ENCODE measurements at places on chromosomes 3 and 15.

GRCh38 chr15:31324806-31325594, 1.6 kb upstream of the KLF13 start:
- DNase-seq: no peak

DNA sequence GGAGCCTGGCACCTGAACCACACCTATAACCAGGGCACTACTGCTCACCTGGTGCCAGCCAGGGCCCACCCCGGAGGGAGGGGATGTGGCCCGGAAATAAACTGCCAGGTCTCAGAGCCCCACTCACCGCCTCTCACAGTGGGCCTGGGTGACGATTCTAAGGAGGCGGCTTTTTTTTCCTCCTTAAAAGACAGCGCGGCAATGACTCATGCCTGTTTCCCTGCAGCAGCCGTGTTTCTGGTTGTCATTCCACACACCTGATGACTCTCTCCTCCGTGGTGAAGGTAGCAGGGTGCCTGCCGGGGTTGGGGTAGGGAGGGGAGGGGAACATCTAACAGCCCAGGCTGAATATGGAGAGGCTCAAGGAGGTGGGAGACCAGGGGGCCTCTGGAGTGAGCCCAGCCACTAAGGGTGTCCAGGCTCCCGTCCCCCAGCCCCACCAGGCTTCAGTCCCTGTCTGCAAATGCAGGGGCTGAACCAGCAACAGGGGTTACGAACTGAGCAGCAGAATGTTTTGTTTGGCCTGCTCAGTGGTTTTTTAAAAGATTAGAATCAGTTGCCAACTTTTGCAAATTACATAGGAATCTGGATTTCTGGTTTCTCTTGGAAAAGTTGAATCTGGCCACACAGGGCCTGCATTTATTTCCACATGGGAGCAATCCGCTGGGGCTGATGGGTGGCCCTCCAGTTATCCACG, 127.3 kb upstream of the LINGO1 start:
- DNase-seq: no peak

DNA sequence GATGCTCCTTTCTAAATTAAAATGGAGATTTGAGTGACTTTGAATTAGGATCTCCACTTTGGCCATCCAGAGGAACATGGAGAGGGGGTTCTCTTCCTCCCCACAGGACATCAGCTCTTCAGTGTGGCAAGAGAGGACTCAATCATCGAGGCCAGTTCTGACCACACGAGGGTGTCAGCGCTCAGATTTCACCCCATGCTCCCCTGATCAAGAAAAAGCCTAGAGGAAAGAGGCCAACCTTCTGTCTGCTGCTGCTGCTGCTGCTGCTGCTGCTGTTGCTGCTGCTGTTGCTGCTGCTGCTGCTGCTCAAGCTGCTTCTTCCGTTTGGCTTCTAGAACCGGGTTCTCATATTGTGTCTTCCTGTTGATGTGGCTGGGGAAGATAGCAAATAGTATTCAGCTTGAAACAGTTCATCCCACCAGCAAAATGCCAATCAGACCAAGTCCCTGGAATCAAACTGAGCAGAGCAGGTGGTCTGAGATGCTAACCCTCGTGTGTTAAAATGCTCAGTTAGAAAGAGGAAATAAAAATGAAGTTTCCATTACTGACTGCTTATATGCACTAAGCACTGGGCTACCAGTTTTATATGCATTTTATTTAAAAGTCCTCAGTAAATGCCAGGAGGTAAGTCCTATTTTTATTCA, 599.0 kb downstream of the MAGI1 start:
- no peak for DNase-seq

- DNase-seq: no peak
Observed at GRCh38 chr3:53071882-53072431, 26.1 kb upstream of the SFMBT1 start.

DNA sequence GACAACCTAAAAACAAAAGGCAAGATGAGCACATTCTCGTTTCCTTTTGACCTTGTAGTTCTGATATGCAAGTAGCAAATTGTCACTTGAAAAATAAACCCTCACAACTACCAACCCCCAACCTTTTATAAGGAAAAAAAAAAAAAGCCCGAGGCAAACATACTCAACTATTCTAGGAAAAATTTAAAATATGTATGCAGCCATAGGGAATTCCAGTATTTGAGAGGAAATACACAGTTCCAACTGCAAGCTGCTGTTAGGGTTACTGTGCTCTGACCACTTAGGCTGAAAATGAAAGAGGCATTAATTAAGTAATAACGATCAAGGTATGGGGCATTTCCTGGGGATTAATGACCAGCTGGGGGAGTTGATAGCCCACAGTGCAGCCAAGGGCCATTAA, 281.9 kb upstream of the DPH6 start:
- DNase-seq: no peak

GRCh38 chr15:91782221-91782620, 71.3 kb upstream of the SLCO3A1 start:
- DNase-seq: no peak

DNA sequence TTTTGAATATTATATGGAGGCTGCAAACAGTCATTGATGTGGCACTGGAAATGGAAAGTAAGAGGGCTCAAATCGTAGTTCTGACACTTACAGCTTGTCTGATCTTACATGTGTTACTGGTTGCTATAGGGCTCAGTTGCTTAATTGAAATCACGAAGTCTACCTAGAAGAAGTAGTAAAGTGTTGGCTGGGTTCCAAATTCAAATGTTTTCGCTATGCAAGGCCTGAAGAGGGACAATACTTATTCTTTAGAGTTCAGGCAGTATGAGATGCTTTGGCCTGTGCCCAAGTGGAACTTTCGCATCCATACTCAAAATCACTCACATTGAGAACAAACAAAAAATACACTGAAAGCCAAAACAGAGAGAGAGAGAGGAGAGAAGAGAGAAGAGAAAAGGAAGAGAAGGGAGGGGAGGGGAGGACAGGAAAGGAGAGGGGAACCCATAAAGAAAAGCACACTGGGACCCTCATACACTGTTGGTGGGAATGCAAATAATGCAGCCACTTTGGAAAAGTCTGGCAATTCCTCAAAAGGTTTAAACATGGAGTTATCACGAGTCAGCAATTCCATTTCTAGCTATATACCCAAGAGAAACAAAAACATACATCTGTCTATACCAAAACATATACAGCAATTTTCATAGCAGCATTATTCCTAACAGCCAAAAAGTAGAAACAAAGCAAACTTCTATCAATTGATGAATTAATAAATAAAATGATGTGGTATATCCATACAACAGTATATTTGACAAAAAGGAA, 2.9 kb upstream of the FXR1 start:
- no peak for DNase-seq

GRCh38 chr15:78358102-78358870, 18.1 kb downstream of the CRABP1 start:
- DNase-seq: no peak

GRCh38 chr15:63880744-63881143, 47.0 kb upstream of the HERC1 start:
- no peak for DNase-seq

- no peak for DNase-seq
Observed at GRCh38 chr3:182621435-182622240, 171.7 kb upstream of the ATP11B start.

DNA sequence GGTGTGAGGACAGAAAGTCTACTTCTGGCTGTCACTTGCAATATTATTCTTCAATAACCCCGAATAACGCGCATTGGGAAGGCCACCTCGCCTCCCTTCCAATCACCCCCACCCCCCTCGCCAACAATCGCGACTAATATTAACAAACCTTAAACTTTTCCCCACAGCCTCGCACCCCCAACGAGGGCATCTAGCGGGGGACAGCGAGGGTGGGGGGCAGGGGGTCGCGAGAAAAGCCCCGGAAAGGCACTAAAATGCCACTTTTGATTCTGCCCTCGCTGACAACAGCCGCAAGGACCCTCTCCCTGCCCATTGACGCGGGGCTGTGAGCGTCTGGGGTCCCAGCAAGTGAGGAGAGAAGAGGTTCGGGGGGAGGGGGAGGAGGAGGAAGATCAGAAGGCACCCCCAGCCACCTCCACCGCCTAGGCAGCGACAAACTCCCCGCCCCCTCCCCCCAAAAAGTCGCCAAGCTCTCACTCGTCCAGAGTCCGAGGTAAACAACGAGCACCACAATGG, 868 bp downstream of the SATB1 start:
- DNase-seq: no peak

DNA sequence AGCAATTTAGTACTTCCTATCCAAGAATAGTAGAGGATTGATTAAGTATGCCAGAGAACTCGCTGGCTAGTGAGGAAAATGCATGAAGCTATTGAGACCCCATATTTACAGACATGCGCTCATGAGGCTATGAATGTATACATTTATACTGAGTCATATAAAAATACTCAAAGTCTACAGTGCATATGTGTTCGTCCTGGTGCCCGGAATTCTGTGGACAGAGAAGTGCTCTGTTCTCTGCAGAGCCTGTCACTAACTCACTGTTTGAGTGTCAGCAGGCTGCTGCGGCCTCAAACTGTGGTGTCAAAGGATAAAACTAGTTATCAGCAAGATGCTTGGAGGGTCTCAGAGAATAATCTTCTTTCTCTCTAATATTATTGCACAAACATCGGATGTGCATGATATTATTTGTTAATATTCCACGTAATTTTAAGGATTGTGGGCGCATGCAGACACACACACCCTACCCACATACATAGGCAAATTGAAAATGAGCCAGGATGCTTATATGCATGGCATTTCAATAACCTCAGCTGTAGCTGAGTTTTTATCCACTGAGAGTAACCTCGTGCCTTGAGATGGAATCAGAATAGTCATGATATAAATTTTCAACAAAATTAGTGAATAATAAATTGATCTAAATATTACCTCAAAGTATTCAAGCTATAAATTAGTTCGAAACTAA, 50.0 kb upstream of the TSC22D2 start:
- no peak for DNase-seq

All from stimulated activated CD4-positive, alpha-beta T cell treated with anti-CD3 and anti-CD28 coated beads, Interleukin-1b, Interleukin-23, amount 100 ng/mL, for 24 hours (primary cell).